GM13976 (cell line): ENCODE measurements at places on chromosomes 16 and 17.

DNA sequence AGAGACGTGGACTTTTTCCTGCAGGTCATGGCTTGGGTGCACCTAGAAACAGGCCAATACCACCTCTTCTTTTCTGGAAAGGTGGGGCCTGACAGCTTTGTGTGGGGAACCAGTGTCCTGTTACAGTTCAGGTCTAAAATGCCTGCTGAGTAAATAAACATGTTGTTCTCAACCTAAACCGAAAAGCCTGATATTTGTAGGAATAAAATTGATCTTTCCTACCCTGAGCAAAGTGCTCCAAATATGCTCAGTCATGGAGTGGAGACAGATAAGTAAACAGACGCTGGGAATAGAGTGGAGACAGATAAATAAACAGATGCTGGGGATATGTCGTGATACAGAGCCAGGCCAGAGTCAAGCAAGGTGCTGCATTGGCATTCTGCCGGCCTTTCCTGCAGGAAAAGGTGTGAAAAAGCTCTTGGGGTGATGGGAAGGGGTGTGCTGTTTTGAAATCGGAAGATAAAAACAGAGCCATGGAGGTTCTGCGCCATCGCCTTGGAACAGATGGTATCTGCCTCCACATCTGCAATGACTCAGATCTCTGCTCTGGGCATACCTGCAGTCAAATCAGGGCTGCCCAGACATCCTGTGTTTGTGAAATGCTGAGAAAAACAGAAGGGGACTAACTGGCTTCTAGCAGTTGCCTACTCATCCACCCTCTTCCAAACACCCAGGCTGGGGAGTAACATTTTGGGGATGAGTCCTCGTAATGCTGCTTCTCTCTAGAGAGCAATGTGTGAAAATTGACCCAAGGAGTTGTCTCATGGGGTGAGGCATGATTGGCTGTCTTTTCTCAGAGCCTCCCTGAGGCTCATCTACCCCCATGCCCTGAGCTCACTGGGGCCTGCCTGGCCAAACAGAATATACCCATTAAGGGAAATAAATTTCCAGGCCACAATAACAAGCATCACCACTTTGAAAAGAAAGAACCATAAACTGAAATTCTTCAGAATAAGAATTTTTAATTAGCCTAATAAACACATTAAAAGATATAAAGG lies 16.8 kb upstream of the TRPV2 start:
- DNase-seq, result no peak

DNA sequence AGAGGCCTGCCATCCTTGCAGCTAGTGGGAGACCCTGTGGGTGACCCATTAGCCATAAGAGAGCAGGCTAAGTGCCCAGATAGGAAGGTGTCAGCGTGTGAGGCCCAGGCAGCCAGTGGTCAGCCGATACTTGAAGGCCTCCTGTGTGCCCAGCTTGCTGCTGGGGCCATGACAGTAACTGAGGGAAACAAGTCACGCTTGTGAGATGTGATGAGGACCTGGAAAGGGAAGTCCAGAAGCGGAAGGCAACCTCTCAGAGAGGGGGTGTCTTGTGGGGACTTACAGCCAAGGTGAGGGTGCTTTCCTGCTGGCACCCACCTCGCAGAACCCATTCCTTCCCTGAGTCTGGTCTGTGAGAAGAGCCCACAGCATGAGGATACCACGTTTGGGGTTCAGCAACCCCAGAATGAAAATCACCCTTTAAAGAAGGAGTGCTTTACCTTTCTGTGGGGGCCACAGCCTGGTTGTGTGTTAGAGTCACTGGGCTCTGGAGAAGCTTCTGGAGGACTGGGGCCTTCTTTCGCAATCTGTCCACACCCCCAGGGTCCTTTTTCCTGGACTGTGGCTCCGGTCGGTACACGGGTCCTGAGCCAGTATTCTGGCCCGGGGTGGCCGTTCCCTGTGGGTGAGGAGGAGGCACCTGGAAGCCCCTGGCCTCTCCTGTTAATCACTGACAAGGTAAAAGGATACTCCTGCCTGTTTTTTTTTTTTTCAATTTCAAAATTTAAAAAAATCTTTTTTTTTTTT lies 53.9 kb downstream of the PLCG2 start:
- DNase-seq, result no peak

GRCh38 chr17:73900516-73900915 lies 256.3 kb upstream of the SDK2 start:
- DNase-seq, result no peak

DNA sequence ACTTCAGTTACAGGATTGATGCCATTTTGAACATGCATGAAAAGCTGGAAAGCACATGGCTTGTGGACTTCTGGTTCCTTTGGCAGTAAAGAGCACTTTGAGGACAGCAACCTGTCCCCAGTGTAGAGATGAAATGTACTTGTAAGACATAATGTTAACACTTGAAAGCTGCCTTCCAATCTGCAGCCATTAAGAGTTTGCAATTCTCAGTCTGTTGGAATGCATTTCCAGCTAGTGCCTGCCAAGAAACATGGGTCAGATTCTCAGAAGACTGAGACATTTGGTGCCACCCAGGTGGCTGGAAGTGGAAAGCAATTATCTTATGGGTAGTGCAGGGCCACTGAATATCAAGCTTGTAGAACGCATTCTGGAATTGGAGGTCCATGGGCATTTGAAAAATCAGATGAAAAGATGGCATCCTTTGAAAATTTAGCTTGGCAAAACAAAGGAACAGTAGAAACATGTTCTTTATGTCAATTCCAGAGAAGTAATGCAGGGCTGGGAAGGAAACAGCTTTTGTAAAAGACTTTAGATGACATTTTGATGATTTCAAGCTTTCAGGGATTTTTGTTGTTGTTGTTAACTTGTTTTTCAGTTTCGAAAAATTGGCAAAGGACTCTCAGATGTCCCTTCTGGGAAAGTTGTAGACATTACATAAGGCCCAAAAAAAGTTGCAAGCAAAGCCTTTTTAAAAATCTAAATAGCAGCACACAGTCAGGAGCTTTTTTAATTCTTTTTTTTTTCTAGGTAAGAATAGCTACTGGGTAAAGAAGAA lies 147.0 kb downstream of the ABCA8 start:
- DNase-seq, result no peak

DNA sequence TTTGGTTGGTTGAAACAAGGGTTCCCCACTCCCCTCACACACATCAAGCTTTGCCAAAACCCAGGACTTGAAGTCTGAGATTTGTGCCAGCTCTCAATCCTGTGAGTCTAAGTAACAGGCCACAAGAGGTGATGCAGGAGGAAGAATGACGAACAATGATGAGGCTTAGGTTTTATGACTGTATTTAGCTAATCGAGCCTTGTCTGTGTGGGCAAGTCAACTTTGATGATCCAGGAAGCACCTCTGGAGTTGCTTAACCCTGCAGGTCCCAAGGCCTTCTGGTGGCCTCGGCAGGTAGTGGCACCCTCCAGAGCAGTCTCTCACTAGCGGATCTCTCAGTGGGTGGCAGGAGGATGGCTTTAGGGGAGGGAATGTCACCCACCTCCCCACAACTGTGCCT lies 28.7 kb downstream of the CDK5RAP3 start:
- no peak for DNase-seq

- no peak for DNase-seq
These were observed 47.2 kb downstream of the OTOA start for GRCh38 chr16:21710938-21711337.

GRCh38 chr17:58436805-58437239 lies 19.5 kb upstream of the RNF43 start:
- no peak for DNase-seq

DNA sequence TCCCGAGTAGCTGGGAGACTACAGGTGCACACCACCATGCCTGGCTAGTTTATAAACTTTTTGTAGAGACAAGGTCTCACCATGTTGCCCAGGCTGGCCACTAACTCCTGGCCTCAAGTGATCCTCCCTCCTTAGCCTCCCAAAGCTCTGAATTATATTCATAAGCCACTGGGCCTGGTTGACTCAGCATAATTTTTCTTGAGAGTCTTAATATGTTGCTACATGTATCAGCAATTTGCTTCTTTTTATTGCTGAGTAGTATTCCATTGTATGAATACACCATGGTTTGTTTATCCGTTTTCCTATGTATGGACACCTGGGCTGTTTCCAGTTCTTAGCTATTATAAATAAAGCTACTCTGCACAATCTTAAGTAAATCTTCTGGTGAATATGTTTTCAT lies 42.4 kb upstream of the NSRP1 start:
- no peak for DNase-seq

- no peak for DNase-seq
These were observed 101.4 kb downstream of the BANP start for GRCh38 chr16:88052661-88053060.

- no peak for DNase-seq
These were observed 39.3 kb upstream of the MARCHF10 start for GRCh38 chr17:62847426-62847825.

DNA sequence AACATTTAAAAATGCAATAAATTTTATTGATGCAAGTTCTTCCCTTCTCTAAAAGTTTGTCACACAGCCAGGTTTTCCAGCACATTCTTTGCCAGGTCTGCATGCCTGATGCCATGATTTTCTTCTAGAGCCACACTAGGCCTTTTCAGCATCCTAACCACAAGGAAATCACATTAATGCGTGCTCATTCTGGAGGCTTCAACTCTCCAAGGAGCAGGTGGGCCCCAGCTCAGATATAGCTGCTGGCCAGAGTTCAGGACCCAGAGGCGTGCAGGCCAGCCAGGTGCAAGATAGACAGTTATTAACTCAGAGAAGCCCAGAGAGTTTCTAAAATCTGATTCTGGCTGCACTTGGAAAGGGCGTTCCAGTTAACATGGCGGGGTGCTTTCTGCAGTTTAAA lies 124.5 kb upstream of the MAF start:
- no peak for DNase-seq

GRCh38 chr17:82709024-82709675 lies 7.4 kb upstream of the FN3KRP start:
- peak; percentile 52 for DNase-seq

DNA sequence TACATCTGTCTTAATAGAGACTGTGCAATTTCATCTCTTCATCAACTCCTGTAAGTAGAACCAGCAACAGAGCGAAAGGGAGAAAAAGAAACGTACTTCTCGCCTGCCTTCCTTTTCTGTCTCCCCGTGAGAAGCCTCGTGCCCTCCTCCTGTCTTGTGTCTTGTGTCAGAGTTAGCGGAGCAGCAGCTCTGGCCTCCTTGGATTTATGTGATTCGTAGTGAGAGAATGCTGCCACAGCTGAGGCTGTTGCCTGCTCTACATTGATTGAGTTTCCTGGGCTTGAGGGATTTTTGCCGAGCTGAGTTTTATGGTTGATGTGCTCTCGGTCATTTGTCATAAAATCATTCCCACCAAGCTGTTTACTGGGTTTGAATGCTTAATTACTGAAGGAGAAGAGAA lies 579.1 kb upstream of the RBFOX1 start:
- no peak for DNase-seq

DNA sequence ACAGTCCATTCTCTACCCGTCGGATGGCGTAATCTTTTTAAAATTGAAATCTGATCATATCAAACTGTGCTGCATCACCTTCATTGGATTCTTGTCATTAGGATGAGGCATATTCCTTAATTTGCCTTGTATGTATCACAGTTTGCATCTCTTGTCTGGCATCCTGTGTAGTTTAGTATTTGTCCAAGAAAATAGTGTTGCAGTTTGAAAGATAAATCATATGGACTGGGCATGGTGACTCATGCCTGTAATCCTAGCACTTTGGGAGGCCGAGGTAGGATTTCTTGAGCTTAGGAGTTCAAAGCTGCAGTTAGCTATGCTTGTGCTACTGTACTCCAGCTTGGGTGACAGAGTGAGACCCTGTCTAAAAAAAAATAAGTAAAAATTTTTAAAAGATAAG lies 5.8 kb upstream of the RSL1D1 start:
- DNase-seq, result no peak

- DNase-seq, result no peak
These were observed 10.3 kb upstream of the TVP23A start for GRCh38 chr16:10828851-10829366.

DNA sequence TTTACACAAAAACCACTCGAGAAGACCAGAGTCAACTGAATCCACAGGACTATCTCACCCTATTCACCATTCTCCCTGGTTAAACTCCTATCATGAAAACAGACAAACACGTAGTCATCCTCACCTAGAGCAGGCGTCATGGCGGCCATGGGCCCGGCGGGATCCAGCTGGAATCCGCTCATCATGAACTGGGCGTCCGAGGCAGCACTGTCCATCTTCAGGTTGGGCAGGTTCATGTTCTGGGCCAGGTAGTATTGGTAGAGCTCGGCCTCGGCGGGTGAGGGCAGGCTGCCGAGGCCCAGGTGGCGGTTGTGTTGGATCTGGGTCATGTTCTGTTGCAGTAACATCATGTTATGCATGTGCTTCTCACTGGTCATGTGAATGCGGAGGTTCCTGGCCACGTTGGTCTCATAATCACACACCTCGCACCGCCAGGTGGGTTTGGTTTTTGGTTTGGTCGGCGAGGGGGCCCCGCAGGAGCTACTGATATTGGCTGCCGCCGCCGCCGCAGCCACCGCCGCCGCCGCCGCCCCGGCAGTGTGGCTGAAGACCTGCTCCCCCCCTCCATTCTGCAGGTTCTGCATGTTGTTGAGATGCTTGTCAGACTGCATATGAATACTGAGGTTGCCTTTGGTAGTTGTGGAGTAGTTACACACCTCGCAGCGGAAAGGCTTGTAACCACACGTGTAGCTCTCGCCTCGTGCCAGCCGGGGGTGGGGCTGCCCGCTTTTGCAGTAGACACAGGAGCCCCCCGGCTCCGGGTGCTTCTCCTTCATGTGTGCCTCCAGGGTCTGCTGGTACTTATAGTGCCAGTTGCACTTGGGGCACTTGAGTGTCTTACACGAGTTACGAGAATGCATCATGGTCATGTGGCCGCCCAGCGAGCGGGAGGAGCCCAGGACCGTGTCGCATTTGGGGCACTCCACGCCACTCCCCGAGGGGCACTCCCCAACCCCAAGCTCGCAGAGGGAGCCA lies 90.3 kb downstream of the ZFHX3 start:
- DNase-seq, result no peak
